ENCODE measurements at places on chromosomes 4 and X. TPM values are rescaled to one million over a fixed set of nuclear protein-coding genes. Genes with fewer than 3 reads are reported as not detected.

GRCh38 chr4:43282534-43282933 is 390.0 kb downstream of the GRXCR1 start:
- no peak for DNase-seq

GRCh38 chrX:42533761-42534160 is 244.2 kb downstream of the PPP1R2C start:
- no peak for DNase-seq

GRCh38 chrX:124346117-124346876 is at the start of gene SH2D1A:
SH2D1A (plus strand) TSS chrX:124346563; CDS start chrX:124346643, 80 bp downstream.
- no peak for DNase-seq

Gene SPANXN5
- total RNA-seq: not detected

DNA sequence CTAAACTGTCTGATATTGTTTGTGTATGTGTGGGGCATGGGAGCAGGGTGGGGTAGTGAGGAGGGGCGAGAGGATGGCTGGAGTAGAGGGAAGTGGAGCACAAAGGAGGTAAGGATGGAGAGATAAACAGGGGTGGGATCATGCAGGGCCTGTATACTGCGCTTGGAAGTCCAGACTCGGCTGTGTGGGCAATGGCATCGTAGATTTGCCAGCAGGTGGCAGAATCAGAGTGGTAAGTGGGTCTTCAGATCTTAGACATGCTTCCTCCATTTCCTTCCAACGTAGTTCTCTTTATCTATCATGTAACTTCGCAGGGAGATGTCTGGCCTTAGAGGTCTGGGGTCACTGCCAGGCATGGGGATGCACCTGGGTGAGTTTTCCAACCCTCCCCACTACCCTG is 155.5 kb downstream of the PDGFRA start:
- peak; percentile 45 for DNase-seq

DNA sequence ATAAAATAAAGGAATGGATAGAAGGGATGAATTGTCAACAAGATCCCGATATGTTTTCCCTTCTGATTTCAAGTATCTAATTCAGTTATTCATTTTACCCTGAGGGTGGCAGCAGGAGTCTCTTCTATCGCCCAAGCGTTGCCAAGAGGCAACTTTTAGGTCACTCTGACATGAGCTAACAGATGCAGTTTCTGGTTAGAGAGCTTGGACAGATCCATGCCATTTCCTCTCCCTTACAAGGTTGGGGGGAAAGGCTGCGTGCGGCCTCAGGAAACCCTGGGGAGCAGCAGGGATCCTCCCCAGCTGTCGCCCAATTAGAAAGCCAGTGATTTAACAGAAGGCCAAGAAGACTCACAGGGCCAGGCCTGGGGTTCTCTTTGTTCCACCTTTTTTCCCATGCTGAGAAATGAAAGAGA is 35.3 kb upstream of the WAS start:
- DNase-seq: peak; percentile 59

Gene USP17L30
- not detected for total RNA-seq

Data from RPMI7951 (cell line).